ENCODE measurements at places on chromosomes 16 and 17.

DNA sequence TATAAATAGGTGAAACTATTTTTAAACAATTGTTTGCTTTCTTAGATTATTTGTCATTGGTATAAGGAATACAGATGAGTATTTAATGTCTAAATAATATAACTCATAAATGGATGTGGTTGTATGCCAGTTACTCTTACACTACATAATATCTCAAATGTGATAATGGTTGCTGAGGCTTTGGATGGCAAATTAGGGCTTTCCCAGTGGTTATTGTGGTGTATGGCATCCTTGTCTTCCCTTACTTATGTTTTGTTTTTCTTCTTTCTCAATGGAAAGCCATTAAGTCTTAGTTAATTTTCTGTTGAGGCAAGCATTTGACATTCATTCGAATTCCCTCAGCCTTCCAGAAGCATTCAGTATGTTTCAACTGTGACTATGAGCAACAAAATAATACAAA is 10.5 kb downstream of the OMG start:
- DNase-seq, result no peak

- peak; percentile 36 for DNase-seq
Measured at GRCh38 chr16:70298988-70299938, at the start of gene DDX19B. Gene DDX19B (plus strand): TSS chr16:70299186. CDS start chr16:70299298, 112 bp downstream.

GRCh38 chr17:36106493-36106835 is 2.8 kb downstream of the CCL4 start:
- DNase-seq, result no peak

GRCh38 chr17:79072544-79072943 is 2.1 kb upstream of the ENGASE start:
- DNase-seq, result no peak

DNA sequence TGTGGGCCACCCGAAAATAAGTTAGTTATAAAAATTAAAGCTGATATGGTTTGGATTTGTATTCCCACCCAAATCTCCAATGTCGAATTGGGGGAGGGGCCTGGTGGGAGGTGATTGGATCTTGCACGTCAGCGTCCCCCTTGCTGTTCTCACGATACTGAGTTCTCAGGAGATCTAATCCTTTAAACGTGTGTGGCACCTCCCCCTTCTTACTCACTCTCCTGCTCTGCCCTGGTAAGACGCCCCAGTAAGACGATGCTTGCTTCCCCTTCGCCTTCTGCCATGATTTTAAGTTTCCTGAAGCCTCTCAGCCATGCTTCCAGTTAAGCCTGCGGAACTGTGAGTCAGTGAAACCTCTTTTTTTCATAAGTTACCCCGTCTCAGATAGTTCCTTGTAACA is 35.4 kb downstream of the SYCE1L start:
- DNase-seq, result no peak

- DNase-seq, result no peak
Measured at GRCh38 chr17:9880582-9880999, 24.5 kb downstream of the RCVRN start.

DNA sequence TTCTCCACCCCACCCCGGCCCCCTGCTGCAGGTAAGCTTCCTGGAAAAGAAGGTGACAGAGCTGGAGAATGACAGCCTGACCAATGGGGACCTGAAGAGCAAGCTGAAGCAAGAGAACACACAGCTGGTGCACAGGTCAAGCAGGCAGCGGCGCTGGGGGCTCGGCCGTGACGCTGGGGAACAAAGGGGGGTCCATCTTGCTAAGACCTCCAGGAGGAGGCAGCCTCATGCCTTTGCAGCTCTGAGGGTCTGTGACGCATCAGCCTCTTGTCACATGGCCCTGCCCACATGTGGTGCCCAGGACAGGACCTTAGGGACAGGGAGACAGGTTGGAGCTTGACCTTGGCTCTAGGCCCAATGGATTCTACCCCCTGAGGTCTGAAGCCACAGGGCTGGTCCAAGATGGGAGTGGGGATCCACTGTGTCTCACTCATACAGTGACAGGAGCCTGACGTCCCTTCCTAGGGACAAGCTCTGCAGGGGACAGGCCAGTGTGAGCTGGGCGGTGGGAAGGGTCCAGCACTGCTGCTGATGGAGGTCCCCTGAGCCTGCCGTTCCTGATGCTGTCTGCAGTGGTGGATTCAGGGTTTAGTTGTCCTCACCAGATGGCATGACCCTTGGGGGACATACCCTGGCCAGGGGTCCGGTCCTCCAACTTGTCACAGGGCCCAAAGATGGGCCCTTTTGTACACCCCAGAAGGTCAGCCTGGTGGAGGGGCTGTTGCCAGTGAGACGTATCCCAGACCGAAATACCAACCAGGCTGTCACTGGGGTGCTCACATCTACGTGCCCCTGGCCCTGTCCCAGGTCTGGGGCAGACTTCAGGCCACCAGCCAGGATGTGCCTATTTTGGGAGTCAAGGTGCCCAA is 132.6 kb downstream of the RAB11FIP4 start:
- DNase-seq, result no peak

GRCh38 chr17:81489012-81489997 is 23.3 kb downstream of the ACTG1 start:
- DNase-seq, result no peak

DNA sequence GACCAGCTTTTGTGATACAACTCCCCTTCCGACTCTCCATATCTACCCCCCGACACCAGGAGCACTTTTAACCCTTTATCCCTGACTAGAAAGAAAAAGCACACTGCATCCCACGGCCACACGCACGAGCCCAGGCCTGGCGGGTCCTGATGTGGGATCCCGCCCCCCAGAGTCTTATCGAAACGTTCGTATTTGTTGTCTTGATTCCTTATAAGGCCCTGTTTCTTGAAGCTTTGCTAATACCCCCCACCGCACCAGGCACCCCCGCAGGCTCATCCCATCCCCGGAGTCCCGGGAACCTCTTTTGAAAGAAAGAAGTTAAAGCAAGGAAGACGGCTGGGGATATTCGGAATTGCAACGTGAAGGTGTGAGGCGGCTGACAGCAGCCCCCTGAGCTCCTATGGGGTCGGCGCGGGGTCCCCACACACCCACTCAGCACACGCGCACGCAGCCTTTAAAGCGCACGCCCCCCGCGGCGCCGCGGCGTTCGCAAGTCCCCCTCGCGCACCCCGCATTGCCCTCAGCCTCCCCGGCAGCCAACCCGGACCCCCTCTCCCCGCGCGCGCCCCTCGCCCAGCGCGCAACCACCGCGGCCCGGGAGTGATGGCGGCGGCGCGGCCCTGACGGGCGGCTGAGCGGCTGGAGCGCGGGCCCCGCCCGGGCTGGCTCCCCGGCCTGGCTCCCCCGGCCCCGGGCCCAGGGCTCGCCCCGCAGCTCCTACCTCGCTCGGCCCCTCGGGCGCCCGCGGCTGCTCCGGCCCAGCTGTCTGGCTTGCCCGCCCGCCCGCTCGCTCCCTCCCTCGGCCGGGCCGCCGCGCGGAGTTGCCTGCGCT is 448 bp downstream of the STAT5B start:
- no peak for DNase-seq

DNA sequence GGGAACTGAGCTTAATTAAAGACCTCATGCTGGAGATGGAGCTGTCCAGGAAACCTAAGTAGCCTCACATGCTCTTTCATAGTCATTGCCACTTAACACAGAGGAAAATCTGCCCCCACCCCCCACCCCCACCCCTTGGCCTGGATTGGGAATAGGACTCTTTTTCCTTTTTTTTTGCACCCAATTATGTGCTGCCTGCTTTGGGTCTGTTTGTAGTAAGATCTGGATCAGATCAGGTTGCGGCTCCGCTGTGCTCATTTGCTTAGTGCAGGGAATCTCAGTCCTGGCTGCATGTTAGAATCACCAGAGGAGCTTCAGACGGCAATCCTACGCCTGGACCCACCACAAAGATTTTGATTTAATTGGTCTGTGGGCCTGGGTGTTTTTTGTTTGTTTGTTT is 219.0 kb downstream of the UTP18 start:
- no peak for DNase-seq

- DNase-seq, result no peak
Measured at GRCh38 chr17:42023524-42024349, 3.8 kb downstream of the NKIRAS2 start.

- DNase-seq, result no peak
Measured at GRCh38 chr16:9791556-9791955, 390.7 kb downstream of the GRIN2A start.

GRCh38 chr17:13230350-13231264 is 212.8 kb upstream of the ELAC2 start:
- DNase-seq, result no peak

- no peak for DNase-seq
Measured at GRCh38 chr16:85469929-85470590, 143.1 kb upstream of the GSE1 start.

GRCh38 chr17:67452681-67453554 is 75.8 kb downstream of the PITPNC1 start:
- DNase-seq, result no peak

- no peak for DNase-seq
Measured at GRCh38 chr16:63311313-63311712, 1275.1 kb upstream of the CDH8 start.

DNA sequence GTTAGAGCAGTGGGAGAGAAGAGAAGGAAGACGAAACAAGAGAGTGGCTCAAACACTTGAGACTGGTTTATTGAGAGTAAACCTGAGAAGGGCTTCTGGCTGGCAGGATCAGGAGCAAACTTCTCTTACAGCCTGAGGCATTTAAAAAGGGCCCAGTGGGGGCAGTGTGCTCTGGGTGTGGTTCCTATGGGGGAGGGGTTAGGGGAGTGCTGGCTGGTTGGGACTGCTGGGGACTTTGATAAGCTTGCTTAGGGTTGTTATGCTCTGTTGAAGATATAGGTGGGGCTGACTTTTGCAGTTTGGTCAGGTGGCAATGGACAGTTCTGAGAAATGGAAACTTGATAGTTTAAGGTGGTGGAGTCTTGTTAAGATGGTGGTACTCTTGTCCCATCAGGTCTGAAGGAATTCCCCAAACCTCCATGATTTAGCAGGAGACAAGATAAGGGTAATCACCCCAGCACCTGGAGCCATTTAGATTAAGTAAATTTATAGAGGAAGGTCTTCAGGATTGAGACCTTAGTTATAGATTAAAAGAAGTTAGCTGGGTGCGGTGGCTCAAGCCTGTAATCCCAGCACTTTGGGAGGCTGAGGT is 79.3 kb downstream of the EMP2 start:
- no peak for DNase-seq

DNA sequence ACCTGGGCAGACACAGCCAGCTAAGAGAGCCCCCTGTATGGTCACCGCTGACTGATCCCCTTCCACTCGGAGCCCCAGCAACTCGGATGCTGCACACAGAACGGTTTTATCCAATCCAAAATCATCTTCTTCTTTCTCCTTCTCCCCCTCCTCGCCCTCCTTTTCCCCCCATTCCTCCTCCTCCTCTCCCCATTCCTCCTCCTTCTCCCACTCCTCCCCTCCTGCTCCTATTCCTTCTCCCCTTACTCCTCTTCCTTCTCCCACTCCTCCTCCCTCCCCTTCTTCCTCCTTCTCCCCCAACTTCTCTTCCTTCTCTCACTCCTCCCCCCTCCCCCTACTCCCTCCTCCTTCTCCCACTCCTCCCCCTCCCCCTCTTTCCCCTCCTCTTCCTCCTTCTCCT is 30.4 kb upstream of the MEAK7 start:
- no peak for DNase-seq

DNA sequence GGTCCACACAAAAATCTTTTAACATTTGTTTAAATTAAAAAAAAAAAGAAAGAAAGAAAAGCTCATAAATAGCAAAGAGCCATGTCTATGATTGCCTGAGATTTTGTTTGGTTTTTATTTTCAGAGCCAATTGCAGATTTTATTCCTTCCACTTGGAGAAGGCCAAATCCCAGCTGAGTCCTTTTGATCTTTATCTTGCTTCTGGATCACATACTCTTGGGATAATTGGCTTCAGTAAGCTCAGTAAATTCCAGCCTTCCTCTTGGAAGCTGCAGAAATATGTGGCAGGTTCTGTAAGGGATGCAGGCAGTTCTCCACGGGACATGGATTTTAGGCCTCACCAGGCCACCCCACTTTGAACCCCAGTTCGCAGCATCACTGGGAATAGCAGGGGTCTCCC is 63.3 kb upstream of the TMC5 start:
- DNase-seq, result no peak

DNA sequence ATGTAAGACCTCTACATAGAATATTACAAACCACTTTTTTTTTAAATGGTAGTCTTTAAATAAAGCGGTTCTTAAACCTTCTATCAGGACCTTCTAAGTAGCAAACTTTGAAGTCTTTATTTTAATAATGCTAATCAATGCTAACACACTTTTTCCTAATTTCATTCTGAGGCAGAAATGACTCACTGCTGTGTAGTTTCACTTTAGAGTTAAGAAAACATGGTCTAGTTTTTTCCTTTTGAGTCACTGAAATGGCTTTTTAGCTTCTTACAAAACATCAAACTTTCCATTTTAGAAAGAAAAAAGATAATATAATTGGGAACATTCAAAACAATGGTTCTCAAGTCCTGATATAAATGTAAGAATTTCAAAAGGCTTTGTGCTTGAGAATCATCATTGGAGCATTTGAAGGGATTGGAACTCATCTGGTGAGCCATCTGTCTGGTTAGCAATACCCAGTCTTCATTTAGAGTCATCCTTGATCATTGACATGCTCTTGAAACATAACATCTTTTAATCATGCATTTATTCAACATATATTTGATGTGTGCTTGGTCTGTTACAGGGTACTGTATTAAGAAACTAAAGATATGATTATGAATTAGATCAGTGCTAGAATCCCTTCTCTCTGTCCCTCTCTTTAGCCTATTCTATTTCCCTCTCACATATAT is 258.3 kb upstream of the MON1B start:
- DNase-seq, result no peak

DNA sequence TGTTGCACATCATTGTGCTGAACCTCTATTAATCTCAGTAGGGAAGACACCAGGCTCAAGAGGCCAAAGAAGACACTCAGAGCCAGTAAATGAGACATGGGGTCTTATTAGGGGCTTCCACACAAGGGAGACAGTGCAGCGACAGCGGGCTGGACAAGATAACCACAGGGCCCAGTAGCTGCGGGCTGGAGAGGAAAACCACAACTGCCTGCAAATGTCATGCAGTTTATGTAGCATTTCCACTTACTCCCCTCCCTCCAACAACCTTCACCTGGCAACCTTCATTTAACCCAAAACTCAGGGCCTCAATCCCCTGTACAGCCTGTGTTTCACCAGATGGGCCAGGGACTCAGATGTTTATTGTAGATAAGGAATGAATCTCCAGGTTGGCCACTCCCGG is 185.6 kb downstream of the UTP18 start:
- DNase-seq, result no peak

All from HS-27A (cell line).